Stimulated activated CD8-positive, alpha-beta memory T cell treated with anti-CD3 and anti-CD28 coated beads, Interleukin-7, amount 100 ng/mL, for 24 hours (primary cell): ENCODE measurements at places on chromosomes 4 and X.
A peak's percentile ranks its signal among the peaks of the same experiment; 100 is the strongest.

GRCh38 chr4:143185253-143186107 is 763 bp downstream of the USP38 start:
- peak; percentile 1 for DNase-seq

DNA sequence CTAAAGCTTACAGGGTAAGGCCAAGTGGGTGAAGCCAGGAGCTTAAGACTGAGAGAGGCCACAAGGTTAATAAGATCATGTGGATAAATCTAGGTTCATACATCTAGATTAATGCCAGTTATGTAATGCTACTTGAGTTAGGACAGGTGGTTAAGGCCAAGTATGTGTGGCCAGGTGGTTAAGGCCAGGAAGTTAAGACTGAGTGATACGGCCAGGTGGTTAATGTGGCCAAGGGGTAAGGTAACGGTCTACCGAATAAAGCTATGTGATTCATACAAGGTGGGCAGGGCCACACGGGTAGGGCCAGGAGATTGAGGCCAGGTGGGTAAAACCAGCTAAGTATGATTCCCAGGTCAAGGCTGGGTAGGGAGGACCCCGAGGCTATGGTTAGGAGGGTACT is 223.0 kb downstream of the TACR3 start:
- DNase-seq, result no peak

GRCh38 chr4:55730280-55730931 is 89.2 kb upstream of the EXOC1L start:
- DNase-seq, result no peak

- DNase-seq, result no peak
Observed at GRCh38 chr4:25163196-25163595, 2.9 kb upstream of the SEPSECS start.

DNA sequence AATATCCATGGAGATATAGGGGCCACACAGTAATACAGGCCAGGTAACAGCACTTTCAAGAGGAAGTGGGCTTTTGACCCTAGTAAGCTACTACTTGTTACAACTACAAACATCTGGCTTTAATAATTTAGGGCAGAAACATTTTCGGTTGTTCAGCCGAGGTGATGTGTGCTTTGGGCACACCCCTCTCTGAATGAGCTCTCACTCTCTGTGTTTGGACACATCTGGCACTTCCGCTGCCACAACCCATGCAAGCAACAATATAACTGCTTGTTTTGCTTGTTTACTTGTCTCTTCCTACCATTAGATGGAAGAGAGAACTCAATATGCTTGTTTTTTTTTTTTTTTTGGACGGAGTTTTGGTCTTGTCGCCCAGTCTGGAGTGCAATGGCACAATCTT is 277.2 kb downstream of the HS3ST1 start:
- no peak for DNase-seq

GRCh38 chrX:105109936-105110335 is 110.6 kb downstream of the TEX13A start:
- DNase-seq, result no peak

- no peak for DNase-seq
Observed at GRCh38 chr4:173704201-173704600, 174.2 kb upstream of the HAND2 start.

DNA sequence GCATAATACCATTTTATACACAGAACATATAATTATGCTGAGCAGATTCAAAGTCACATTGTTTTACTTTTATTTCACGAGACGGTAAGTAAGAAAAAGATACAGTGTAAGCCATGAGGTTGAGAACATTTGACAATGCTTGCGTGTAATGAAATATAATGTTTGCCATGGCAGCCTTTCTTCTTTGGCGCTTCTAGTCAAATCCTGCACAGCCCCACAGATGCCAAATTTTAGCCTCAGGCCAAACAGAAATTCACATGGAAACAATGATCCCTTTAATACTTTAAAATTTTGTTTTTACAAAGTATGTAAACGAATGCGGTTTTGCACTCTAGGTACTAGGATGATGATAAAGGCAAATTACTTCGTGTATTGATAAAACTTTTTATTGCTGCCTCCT is 502.7 kb upstream of the SMIM31 start:
- no peak for DNase-seq

DNA sequence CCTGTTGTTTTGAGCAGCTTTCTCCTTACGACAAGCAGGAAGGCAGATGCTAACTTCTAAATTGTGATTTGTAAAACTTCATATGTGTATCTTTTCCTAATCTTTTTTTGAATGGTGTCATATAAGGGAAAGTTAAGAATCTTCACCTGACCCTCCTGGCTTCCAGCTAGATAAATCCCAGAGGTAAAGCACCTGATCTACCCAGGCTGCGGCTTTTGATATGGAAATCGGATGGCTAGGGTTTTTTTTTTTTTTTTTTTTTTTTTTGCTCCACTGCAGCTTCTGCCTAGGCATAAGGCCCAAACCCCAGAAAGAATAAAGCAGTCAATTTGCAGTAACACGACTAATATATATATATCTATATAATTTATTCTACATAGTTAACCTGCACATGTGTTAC is 10.0 kb downstream of the MAB21L2 start:
- no peak for DNase-seq

- DNase-seq, result no peak
Observed at GRCh38 chr4:121098266-121098665, 25.9 kb upstream of the NDNF start.

GRCh38 chr4:82789025-82789776 is 9.4 kb downstream of the SCD5 start:
- no peak for DNase-seq

- DNase-seq, result no peak
Observed at GRCh38 chr4:32341342-32341741, 1621.2 kb downstream of the PCDH7 start.

- no peak for DNase-seq
Observed at GRCh38 chr4:82677327-82677726, 115.5 kb upstream of the TMEM150C start.

- DNase-seq, result no peak
Observed at GRCh38 chrX:8844157-8844556, 43.0 kb upstream of the FAM9A start.

GRCh38 chr4:166875821-166876220 is 358.5 kb downstream of the SPOCK3 start:
- no peak for DNase-seq

- DNase-seq, result no peak
Observed at GRCh38 chrX:47683184-47683828, 24.3 kb upstream of the UXT start.

- DNase-seq, result no peak
Observed at GRCh38 chr4:156672492-156673305, 298.9 kb downstream of the PDGFC start.

- no peak for DNase-seq
Observed at GRCh38 chr4:171636606-171637005, 176.6 kb upstream of the GALNTL6 start.

DNA sequence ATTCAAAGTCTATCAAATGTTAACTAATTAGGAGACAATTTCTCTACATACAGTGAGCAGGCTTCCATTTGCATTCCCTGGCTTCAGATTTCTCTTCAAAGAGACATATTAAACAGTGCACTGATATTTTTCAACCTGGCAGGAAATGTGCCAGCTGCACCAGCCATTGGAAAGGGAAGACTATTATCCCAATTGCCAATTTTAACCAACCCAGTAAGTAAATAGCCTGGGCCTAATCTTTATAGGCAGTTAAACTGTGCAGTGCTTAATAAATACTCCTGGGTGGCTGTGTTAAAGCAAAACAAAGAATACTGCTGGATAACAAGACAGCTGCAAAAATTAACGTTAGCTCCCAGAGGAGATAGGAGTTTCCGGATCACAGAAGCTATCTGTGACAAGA is 111.9 kb upstream of the GALNT7 start:
- DNase-seq, result no peak

DNA sequence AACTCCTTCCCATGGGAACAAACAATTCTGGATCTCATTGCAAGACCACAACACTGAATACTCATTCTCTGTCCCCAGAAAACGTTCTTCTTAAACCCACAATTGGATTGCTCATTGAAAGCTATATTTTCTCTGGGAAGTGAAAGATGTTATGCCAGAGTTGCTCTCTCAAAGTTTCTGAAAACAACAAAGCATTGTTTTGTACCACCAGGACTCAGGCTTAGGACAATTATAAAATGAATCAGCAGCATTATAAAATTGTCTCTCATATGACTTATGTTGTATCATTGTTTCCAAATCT is 26.5 kb downstream of the TFDP3 start:
- no peak for DNase-seq

DNA sequence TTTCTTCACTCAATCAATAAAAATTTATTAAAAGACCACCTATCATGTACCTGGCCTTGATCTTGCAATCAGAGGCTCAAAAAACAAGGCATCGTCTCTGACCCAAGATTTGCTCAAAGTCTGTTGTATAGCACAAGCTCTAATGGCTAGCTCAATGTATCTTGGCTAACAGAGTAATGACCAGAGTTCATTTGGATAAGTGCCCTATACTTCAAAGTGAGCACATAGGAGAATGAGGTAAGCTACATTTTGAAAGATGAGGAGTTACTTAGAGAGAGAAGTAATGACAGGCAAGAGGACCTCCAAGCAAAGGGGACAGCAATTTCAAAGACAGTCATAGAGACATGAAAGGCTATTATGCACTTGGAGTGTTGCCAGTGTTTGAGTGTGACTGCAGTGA is 22.9 kb upstream of the GABRQ start:
- DNase-seq, result no peak

DNA sequence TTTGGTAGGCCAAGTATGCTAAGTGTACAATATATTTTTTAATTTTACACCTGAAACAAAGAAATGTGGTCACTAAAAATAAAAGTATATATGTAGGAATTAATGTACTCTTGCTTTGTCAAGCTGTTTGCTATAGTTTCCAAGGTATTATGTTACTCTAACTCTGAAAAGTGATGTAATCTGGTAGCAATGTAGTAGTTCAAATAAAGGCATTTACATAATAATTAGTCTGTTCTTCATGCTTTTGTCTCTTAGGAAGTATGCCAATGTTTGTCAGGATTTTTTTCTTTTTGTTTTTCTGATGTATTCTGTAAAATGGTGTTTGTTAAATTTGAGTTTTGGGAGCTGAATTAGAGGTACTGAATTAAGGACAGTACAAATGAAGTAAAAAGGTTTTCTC is 89.5 kb downstream of the PLS3 start:
- DNase-seq, result no peak

DNA sequence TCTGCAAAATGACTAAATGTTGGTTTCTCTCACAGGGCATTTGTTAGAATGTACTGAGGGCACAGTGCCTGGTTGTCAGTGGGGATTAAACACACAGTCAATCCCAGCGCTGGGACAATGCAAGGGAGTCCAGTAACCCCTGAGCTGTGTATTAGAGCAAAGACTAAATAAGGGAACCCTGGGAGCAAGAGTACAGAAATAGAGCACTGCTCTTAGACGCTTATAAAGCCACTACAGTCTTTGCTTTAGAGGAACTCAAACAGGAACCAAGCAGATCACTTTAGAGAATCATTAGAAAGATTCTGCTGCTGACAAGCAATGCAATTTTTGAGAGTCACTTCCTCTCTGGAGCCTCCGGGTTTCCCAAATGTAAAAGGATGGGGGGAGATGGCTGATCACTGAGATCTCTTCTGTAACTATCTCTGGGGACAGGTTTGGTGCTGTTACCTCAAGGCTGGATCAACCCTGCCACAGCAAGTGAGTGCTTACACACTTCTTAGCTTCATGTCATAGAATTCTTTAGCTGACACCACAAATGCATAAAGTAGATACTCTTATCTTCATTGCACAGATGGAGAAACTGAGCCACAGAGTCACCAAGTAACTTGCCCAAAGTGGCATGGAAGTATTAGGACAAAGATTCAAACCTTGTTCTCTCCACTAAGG is 137.8 kb upstream of the CPEB2 start:
- no peak for DNase-seq

DNA sequence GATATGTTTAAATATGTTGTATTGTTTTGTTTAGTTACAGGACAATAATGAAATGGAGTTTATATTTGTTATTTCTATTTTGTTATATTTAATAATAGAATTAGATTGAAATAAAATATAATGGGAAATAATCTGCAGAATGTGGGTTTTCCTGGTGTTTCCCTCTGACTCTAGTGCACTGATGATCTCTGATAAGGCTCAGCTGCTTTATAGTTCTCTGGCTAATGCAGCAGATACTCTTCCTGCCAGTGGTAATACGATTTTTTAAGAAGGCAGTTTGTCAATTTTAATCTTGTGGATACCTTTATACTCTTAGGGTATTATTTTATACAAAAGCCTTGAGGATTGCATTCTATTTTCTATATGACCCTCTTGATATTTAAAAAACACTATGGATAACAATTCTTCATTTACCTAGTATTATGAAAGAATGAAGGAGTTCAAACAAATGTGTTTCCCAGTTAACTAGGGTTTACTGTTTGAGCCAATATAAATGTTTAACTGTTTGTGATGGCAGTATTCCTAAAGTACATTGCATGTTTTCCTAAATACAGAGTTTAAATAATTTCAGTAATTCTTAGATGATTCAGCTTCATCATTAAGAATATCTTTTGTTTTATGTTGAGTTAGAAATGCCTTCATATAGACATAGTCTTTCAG is 26.9 kb downstream of the NUDT6 start:
- DNase-seq, result no peak

DNA sequence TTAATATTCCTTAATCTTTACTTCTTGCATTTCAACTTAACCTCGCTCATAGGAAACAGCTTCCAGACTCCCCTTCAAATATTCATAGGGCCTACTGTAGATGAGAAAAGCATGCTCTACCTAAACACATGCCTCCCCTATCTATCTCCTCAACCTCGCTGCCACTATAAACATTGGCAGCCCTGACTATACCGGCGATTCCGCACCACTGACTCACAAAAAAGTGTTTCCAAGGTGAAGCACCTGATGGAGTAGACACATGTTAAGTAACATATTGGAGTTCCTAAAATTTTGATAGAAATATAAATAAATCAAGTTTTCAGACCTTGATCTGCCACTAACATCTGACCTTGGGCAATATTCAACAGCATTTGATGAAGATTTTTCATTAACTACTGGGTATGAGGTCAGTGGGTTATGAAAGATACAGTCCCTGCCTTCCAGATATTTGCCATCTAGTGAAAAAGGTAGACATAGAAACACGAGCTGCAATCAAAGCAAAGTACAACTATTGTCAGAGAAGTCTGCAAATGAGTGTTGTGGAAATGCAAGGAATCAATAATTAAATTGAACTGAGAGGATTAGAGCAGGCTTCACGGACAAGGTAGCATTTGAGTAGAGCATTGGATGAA is 184.2 kb downstream of the MAML3 start:
- DNase-seq, result no peak

GRCh38 chr4:48147621-48148020 is 13.6 kb upstream of the TXK start:
- no peak for DNase-seq
